ENCODE measurements at places on chromosomes 13 and 19.

DNA sequence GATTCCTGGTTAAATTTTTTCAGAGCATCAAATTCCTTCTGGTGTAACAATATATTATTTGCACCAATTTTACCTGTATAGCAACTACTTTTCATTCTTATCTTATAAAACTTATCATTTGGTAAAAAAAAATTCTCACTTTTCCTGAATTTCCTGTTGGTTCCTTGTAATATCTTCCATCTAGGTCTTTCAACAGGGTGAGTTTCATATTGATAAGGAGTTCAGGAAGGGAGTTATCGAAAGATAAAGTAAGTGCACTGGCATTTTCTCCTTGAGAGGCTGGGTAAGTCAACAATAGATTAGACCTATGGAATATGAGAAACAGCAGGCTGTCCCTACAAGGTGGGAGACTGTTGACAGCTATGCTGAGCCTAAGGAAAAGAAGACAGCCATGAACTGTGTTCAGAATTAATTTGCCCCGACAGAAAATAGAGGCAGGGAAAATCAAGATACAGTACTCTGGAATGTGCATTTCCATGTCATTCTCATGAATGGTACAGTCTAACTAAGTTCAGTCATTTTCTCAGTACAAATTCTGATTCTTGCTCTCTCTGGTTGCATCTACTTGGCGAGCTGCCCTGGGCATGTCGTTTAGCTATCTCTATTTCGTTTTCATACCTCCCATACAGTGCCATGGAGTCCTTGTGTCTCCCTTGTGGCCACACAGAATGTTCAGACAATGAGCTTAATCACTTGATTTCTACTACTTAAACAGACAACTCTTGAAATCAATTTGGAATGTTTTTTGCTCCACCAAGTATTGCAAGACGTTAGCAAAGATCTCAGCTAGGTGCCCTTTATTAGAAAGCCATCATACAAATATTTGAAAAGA is 9.9 kb downstream of the IGFL1 start:
- no peak for DNase-seq

- DNase-seq: no peak
These were observed 40.8 kb downstream of the ZSWIM4 start for GRCh38 chr19:13835791-13836723.

- no peak for DNase-seq
These were observed at the start of gene KIRREL2 for GRCh38 chr19:35856546-35857149. Gene KIRREL2, plus strand, starts transcription at chr19:35856911. Its CDS starts 209 bp downstream, at chr19:35857120.

DNA sequence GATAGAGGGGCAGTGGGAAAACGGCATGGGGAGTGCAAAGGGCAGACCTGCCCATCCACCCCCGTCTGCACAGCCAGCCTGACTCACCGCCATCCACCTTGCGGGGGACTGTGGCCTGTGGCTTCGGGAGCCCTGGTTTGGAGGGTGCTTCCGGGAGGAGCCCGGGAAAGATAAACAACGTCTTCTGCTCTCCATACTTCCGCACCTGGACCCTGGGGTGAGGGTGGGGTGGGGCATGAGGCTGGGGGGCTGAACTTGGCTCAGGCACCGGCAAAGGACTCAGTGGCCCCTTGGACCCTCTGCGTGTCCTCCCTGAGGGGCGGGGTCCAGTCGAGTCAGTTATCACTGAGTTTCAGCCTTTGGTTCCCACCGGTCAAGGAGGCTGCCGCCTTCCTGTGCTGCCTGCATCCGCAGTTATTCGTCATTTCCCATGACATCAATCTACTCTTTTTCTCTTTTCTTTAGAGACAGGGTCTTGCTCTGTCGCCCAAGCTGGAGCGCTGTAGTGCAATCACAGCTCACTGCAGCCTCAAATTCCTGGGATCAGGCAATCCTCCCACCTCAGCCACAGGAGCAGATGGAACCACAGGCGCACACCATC is 3.2 kb downstream of the GPR108 start:
- no peak for DNase-seq

DNA sequence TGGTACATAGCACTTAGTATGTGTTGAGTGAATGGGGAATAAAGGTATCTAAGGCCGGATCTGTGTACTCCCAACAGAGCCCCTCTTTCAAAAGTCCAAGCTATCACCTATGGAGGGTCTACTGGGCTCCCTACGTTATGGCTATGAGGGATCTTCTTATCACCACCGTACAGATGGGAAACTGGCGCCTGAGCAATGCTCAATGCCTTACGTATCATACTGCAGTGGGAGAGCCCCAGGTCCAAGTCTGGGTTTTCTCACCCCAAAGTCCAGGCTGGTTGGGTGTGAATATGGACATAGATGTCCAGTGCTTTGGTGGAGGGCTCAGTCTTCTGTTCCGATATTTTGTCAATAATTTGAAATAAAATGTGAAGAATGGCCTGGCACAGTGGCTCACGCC is 13.1 kb upstream of the GGACT start:
- DNase-seq: no peak

DNA sequence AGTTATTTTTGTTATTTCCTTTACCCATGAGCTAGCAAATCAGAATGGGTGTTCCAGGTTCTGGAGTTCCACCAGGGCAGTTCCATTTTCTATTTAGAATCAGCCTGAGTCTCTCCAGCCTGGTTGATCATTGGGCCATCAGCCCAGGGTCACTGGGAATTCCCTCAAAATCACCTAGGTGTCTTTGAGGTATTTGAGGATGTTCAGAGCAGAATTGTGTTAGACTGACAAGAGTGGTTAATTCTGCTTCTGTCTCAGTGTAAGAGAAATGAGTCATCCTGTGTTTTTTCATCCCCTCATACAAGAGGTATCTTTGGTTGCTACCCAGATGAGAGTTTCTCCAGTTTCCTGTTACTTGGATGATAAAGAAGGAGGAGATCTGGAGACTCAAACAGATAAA is 11.7 kb downstream of the ZNF66 start:
- no peak for DNase-seq

DNA sequence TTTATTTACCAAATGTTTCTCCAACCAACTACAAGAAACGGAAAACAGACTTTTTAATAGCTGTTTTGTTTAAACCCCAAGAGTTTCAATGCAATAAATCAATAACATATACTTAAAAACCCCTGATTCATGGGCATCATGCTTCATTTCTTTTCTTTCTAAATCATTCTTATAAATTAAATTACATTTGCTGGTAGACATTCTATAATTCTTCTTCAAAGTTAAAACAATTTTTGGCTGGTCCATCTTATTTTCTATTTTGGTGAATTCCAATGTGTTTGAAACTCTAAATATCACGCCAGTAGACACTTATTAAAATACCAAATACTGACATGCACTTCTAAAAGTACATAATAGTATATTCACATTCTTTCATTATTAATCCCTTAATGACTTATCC is 408.6 kb downstream of the LIG4 start:
- DNase-seq: no peak

DNA sequence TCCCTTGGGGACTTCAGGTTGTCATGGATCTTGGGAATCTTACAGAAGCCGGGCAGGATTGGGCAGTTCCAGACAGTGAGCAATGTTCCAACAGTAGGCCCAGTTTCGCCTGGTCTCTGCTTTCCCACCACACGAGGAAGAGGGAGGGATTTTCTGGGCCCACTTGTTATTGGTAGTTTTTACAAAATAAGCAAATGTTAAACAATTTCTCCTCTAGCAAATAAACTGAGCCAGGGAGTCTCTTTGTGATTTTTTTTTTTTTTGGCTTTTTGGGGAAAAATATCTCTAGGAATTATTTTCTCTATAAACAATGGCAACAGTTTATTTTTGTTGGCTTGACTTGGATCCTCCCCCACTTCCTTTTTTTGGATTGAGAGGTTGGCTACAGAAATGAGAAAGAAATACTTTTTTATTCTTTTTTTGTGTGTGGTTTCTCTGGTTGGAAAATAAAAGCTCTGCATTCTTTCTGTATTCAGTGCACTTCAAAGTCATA is 89.3 kb downstream of the TM9SF2 start:
- DNase-seq: no peak

GRCh38 chr13:58620176-58620575 is 988.6 kb downstream of the PCDH17 start:
- DNase-seq: no peak

GRCh38 chr13:104759069-104759468 is 1692.9 kb upstream of the SLC10A2 start:
- DNase-seq: no peak

DNA sequence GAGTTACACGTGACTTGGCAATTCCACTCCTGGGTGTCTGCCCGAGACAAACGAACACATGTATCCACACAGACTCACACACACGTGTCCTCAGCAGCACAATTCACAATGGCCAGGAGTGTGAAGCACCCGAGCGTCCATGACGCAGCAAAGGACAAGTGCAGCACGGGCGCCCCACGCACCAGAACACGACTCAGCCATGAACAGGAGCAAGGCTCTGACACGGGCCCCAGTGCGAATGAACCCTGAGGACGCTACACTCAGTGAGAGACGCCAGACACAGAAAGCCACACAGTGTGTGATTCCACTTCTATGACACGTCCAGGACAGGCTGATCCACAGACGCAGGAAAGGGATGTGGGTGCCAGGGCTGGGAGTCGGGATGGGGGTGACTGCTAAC is 36.4 kb downstream of the PIP5K1C start:
- DNase-seq: no peak

DNA sequence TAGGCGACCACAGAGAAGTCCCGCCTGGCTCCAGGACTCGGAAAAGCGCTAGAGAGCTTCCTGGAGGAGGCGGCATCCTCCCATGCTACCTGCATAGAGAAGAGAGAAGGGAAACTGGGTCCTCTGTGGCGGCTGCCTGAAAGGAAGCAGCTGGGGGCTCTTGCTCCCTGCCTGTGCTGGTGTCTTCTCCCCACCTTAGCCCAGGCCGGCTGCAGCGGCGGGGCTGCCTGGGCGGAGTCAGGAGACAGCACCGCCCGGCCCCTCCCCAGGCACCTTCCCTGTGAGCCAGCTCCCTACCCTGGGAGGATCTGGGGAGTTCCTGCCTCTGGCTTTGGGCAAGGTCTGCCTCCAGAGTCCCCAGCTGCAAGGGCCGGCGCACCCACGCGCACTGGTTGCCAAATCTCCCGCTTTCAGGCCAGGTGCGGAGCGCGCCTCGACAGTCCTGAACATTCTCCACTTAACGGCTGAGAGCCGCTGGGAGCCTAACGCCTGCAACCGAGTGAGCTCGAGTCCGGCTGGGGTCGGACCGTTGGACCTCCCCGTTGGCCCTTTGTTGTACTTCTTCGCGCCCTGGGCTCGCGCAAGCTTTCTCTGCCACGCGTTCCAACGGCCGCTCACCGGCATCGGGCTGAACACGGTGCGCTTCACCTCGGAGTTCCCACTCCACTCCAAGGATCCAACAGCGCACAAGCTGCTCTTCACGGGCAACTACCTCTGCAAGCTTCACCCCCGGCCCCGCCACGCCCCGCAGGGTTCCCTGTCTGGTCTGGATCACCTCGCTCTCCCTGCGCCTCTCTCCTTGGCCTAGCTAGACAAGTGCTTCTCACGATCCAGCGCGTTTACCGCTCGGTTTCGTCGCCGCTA is 21.8 kb upstream of the ZNF30 start:
- no peak for DNase-seq

- no peak for DNase-seq
These were observed 42.8 kb downstream of the SLC6A16 start for GRCh38 chr19:49282184-49282583.

DNA sequence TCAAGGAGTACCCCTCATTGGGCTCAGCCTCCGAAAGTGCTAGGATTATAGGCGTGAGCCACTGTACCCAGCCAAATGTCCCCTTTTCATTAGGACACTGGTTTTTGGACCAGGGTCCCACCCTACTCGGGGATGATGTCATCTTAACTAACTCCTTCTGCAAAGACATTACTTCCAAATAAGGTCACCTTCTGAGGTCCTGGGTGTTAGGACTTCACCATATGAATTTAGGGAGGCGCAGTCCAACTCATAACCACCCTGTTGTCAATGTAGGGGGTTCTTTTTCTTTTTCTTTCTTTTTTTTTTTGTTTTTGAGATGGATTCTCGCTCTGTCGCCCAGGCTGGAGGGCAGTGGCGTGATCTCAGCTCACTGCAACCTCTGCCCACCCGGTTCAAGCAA is 32.7 kb upstream of the NFIC start:
- no peak for DNase-seq

DNA sequence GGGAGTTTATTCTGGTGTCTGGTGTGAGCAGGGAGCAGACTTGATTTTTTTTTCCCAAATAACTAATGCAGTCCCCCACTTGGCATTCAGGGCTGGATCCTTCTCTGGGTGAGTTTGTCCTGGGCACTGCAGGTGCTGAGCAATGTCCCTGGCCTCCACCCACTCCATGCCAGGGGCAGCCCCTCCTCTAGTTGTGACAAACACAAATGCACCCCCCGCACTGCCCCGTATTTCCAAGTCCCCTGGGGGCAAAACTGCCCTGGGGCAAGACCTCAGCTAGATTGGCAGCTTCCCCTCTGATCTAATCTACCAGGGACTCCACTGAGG is 6.4 kb downstream of the MOB3A start:
- no peak for DNase-seq

GRCh38 chr13:21511849-21512248 is 52.7 kb upstream of the ZDHHC20 start:
- DNase-seq: peak; percentile 19

GRCh38 chr19:45280471-45280961 is 29.4 kb downstream of the MARK4 start:
- no peak for DNase-seq

GRCh38 chr13:72403396-72404010 is 323.9 kb downstream of the MZT1 start:
- no peak for DNase-seq
